ENCODE measurements at places on chromosomes 2 and 18.

GRCh38 chr18:61901323-61901986 lies 8.6 kb upstream of the RNF152 start:
- DNase-seq: peak; percentile 65

- DNase-seq: no peak
These were observed 564 bp downstream of the GCC2 start for GRCh38 chr2:108449410-108450130.

- no peak for DNase-seq
These were observed 149.2 kb downstream of the DYSF start for GRCh38 chr2:71602581-71602980.

- DNase-seq: no peak
These were observed 172.9 kb upstream of the KLHL29 start for GRCh38 chr2:23211987-23212583.

- DNase-seq: no peak
These were observed 265.6 kb downstream of the ANAPC1 start for GRCh38 chr2:111618226-111618977.

- peak; percentile 44 for DNase-seq
These were observed at the start of gene ERICH2 for GRCh38 chr2:170770008-170770605. Gene ERICH2, plus strand, starts transcription at chr2:170770378. Its CDS starts 304 bp downstream, at chr2:170770682.

DNA sequence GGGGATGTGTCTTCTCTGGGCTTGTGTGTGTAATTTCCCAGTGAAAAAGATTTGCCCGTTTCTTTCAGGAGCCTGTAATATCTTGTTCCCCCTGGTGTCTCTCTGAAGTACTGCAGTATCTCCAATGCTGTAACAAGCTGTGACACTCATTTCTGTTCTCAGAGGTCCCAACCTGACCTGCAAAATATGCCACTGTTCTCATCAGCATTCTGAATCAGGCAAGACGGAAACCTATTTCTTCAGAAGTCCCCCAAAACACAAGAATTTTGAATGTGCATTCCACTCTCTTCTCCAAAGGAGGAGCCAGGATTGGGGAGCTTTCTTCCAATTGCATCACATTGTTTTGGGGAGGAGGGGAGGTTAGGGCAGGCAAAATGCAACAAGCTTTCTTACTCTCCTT lies 77.0 kb upstream of the CNGA3 start:
- DNase-seq: no peak

DNA sequence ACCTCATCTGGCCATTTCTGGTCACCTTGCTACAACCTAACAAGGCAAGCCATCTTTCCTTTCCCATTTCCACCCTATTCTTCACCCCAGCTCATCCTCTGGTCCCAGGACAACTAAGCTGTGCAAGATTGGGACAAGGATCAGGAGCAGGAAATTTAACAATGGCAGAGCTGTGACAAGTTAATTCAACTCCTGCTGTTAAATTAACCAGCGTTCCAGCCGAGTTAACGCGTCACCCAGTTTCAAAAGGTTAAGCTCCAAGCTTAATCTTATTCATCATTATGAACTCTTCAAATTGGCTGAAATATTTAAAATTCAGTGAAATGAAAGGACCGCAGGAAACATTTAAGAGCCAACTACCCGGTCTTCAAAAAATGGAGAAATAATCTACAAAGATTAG lies 231.9 kb downstream of the GRB14 start:
- DNase-seq: no peak

- DNase-seq: no peak
These were observed 28.3 kb upstream of the ITGB6 start for GRCh38 chr2:160228141-160228917.

DNA sequence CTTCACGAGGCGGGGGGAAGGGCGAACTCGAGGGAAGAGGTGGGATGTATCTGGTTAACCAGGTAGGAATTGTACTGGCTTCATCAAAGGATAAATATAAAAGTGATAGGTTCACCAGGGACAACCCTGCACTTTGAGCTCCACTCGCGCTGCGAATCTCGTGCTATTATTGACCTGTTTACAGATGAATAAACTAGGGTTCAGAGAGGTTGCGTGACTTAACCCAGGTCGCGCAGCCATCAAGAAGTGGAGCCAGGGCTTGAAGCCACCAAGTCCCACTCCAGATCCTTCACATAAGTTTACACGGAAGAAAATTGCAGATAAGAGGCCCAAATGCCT lies 1.4 kb upstream of the CYP1B1 start:
- no peak for DNase-seq

DNA sequence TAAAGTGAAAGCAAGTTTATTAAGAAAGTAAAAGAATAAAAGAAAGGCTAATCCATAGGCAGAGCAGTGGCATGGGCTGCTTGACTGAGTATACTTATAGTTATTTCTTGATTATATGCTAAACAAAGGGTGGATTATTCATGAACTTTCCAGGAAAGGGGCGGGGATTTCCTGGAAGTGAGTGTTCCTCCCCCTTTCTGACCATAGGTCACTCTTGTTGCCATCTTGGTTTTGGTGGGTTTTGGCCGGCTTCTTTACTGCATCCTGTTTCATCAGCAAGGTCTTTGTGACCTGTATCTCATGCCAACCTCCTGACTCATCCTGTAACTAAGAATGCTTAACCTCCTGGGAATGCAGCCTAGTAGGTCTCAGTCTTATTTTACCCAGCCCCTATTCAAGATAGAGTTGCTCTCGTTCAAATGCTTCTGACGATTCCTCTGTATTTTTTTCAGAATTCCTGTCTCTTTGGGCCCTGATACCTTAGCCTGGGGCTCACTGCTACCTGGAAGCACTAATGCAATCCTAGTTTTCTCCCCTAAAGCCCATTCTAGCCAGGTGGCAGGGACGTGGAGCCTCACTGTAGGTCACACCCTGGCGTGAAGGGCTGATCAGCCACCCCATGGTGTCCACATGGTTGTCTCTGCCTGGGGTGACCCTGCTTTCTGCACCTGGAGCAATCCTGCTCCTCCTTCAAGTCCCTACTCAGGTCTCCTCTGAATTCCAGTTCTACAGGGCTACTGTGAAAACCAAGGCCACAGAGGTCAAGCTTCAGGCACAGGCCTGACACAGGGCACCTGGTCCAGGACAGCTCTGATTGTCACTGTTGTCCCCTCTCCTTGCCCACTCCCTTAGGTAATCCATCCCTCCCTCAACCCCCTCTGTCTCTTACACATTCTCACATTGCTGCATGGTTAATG lies 6.0 kb upstream of the SLC35F6 start:
- DNase-seq: no peak

DNA sequence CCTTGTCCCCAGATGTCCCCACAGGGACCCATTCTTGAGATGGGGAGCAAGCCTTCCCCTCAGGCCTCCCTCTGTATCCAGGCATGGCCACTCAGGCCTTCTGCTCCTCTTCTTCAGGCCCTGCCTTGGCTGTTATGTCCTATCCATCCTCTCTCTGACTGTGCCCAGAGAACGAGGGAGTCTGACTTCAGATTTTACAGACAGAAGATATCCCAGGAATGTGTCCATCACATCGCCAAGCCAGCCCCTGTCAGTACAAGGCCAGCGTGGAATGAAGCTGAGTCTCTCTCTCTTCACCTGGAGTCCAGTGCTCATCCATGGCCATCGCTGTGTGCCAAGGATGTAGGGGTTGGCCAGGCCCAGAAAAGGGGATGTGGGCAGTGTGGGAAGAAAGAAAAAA lies 57.6 kb downstream of the SDC1 start:
- no peak for DNase-seq

GRCh38 chr2:154681741-154682140 lies 16.8 kb upstream of the KCNJ3 start:
- DNase-seq: no peak

GRCh38 chr2:27320958-27321543 lies 1.8 kb downstream of the MPV17 start:
- DNase-seq: no peak

GRCh38 chr18:45792506-45793263 lies 32.8 kb upstream of the SIGLEC15 start:
- DNase-seq: no peak

- no peak for DNase-seq
These were observed 3.0 kb downstream of the PIKFYVE start for GRCh38 chr2:208269091-208269490.

GRCh38 chr2:162435676-162436075 lies 91.7 kb downstream of the GCA start:
- no peak for DNase-seq

GRCh38 chr2:10235099-10235908 lies 67.4 kb upstream of the HPCAL1 start:
- DNase-seq: no peak

GRCh38 chr2:160868891-160869290 lies 291.3 kb upstream of the TANK start:
- no peak for DNase-seq

DNA sequence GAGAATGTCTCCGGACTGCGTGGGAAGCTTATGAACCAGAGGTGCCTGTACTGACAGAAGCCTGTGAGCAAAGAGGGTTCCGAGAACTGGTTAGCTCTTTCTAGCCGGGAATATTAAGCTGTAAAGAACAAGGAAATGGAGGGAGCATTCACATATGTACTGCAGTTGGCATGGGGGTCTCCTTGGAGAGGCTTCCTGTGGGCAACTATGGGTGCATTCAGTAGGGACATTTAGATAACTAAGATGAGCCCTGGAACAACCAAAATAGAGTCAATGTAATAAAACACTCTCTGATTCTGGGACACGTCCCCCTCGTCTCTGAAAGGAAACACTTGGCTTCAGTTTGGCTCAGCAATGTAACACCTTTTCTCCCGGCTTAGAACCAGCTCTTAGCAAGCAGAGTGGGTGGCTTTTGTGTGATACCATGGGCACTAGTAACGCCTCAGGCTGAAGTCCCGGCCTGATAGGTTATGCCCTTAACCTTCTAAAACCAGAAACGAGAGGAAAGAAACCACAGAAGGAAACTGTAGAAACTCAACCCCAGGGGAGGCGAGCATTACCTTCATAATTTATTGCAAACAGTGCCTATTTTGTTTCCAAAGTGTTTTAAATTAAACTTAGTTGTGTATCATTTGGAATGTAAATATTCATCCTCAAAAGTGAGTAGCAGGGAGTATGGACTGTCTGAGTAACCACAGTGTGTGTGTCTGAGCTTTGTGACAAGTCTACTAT lies 48.8 kb upstream of the LPIN2 start:
- no peak for DNase-seq

DNA sequence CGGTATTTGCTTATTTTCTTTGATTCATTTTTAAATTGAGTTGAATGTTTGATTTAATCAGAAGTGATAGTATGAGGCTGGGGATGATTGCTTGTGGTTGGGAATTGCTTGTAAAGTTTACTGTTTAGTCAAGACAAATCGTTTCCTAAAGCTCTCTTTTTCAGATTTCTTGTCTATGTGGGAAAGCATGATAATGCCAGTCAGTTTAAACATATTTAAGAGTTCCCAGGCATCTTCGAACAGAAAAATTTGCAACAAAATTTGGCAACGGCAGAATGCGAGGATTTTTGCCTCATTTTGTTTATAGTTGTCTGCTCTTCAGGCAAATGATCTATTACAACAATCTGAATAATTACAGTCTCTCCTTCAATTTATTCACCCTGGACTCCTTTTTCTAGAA lies 22.5 kb downstream of the EPAS1 start:
- no peak for DNase-seq

DNA sequence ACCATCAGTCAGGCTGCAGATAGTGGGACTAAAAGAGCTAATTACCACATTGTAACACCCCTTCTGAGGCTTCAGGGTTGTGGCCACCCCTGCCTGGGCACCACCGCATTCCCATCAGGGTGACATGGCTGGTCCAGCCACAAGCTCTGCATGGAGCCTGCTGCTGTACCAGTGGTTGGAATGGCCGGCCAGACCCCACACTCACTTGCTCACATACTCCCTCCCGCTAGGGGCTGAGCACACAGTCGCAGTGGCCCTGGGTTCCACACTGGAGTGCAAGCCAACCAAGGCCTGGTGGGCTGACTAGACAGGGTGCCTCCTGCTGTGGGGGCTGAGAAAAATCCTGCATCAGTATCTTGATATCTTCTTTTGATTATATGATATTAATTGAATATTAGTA lies 182.8 kb upstream of the STK17B start:
- DNase-seq: no peak

GRCh38 chr2:226800941-226801784 lies 1.5 kb upstream of the IRS1 start:
- DNase-seq: peak; percentile 81

GRCh38 chr2:168734199-168734760 lies 68.2 kb upstream of the NOSTRIN start:
- DNase-seq: no peak

Measured in GM19239 (cell line).